Stimulated activated CD4-positive, alpha-beta T cell treated with anti-CD3 and anti-CD28 coated beads, TNF-alpha, amount 100 ng/mL, for 48 hours (primary cell): ENCODE measurements at places on chromosomes 16 and 17.

GRCh38 chr16:21617607-21618006 is 18.2 kb downstream of the METTL9 start:
- DNase-seq, result no peak

GRCh38 chr17:17497065-17497844 is 1.1 kb upstream of the RASD1 start:
- DNase-seq, result no peak

GRCh38 chr16:27237219-27238015 is 31.2 kb downstream of the NSMCE1 start:
- DNase-seq, result peak; percentile 74

GRCh38 chr16:88727871-88728270 is 21.6 kb downstream of the CTU2 start:
- DNase-seq, result no peak

- DNase-seq, result peak; percentile 2
Measured at GRCh38 chr17:49132699-49133364, at the start of gene B4GALNT2. TSS of gene B4GALNT2 (plus strand) at chr17:49132769. CDS start at chr17:49132793, 24 bp downstream.

DNA sequence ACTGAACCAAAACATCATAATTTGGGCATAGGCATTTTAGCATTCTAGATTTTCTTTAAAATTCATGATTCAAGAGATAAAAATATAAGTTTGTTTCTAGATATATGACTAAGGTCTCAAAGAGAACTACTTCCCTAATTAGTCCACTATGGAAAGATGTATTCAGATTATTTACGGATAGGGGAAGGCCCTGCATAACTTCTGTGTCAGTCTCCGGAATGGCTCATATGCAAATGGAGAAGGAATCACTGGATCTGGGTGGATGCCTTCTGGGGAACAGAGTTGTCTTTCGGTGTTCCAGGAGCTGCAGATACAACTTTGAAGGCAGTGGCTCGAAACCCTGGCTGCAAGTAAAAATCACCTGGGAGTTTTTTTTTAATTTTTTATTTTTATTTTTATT is 17.1 kb upstream of the WFIKKN2 start:
- DNase-seq, result no peak

- DNase-seq, result no peak
Measured at GRCh38 chr17:83177611-83178532, 98.5 kb downstream of the METRNL start.

DNA sequence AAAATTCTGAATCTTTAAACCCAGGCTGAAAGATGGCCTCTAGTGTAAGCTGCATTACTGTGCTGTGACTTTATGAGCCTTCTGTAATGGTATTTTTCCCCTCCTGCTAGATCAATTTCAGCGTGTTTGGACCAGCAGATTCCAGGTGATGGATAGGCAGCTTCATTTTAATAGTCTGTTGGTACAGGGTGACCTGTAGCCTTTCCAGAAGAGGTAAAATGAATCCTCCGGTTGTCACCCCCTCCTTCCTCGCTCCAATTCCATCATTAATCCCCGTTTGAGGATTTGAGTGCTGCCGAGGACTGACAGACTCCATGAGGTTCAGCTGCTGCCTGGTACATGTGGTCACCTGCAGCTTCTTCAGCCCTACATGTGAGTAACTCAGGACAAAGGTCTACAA is 48.9 kb downstream of the MYH3 start:
- DNase-seq, result no peak

- DNase-seq, result no peak
Measured at GRCh38 chr17:1070411-1070810, 73.5 kb downstream of the TIMM22 start.
